ENCODE measurements at places on chromosomes 2 and 18. TPM values are rescaled to one million over a fixed set of nuclear protein-coding genes. Genes with fewer than 3 reads are reported as not detected.
A peak's percentile ranks its signal among the peaks of the same experiment; 100 is the strongest.

GRCh38 chr18:48678237-48679115, 139.6 kb downstream of the CTIF start:
- H3K4me3 ChIP-seq, result no peak overlapping the region
- H3K27ac ChIP-seq, result no peak overlapping the region
- no peak for DNase-seq
- no peaks in the 10 kb centered on the region for H3K4me1 ChIP-seq

DNA sequence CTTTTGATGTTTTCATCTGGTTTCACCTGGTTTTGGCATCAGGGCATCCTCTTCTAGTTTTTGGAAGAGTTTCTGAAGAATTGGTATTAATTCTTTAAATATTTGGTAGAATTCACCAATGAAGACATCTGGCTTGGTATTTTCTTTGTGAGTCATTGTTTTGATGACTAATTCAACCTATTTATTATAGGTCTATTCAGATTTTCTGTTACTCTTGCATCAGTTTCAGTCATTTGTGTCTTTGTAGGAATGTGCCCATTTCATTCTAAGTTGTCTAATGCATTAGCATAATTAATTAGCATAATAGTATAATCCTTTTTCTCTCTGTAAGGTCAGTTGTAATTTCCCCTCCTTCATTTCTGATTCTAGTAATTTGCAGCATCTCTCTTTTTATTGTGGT, 8.0 kb downstream of the GNLY start:
- H3K27me3 ChIP-seq, result no peaks in the 10 kb centered on the region
- no peaks in the 10 kb centered on the region for H3K36me3 ChIP-seq
- peaks cover 29% of the 10 kb centered on the region for H3K4me1 ChIP-seq
- peak overlapping the region; percentile 52 for H3K27ac ChIP-seq
- no peak for DNase-seq
- no peak overlapping the region for H3K4me3 ChIP-seq

DNA sequence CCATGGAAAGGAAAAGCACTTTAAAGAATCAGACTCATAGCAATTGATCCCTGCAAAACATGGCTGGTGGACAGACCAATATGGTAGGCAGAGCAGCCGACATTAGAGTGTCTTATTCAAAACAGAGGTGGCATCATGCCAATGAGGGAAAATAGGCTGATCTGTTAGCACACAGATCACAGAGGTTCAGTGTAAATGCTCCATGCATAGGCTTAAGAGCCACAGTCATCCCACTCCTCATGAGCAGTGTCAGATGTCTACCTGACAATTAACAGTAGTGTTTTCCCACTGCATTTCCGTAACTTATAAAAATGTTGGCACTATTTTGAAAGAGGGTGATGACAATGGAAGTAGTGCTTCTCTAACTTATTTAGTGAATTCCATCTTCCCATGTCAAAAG, 86.7 kb downstream of the SPATS2L start:
- H3K27me3 ChIP-seq, result no peaks in the 10 kb centered on the region
- H3K27ac ChIP-seq, result no peak overlapping the region
- H3K36me3 ChIP-seq, result no peaks in the 10 kb centered on the region
- H3K4me1 ChIP-seq, result no peaks in the 10 kb centered on the region

MFSD2B gene
- total RNA-seq, result not detected

GRCh38 chr2:230932556-230933511, 7.8 kb upstream of the GPR55 start:
- DNase-seq, result no peak
- no peaks in the 10 kb centered on the region for H3K27me3 ChIP-seq
- H3K4me1 ChIP-seq, result no peaks in the 10 kb centered on the region
- H3K4me3 ChIP-seq, result no peak overlapping the region
- no peaks in the 10 kb centered on the region for H3K36me3 ChIP-seq
- no peak overlapping the region for H3K27ac ChIP-seq

MYOM1 gene
- 0.46 TPM for total RNA-seq

DNA sequence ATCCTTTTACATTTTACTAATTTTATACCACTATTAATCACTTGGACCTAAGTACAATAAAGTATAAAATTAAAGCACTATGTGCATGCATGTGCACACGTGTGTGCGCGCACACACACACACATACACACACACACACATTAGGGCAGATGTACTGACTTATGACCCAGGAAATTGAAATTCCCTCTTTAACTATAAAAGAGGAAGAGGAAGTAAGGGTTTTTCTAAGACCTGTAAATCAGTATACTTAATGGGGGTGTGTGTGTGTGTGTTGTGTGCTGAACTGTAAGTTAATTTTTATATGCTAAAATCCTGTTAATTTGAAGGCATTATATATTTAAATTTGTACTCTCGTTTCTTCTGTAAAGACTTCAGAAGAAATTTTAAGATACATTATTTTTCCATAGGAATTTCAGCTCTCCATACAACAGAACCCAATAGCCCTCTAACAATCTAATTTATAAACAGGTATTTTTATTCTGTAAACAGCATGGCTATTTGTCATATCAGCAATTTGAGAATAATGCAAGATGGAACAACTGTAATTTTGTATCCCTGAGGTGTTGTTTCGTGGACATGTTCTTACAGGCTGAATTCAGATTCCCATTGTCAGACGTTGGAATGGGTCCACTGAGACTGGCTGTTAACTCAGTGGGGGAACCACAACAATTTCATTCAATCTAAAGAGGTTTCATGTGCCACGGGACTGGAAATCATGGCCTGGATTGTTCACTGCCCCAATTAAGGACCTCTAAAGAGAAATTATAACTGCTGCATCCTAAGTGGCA, 90.9 kb downstream of the PLA2R1 start:
- H3K36me3 ChIP-seq, result no peaks in the 10 kb centered on the region
- peaks cover 16% of the 10 kb centered on the region for H3K27me3 ChIP-seq
- no peak overlapping the region for H3K27ac ChIP-seq
- no peaks in the 10 kb centered on the region for H3K4me1 ChIP-seq
- no peak overlapping the region for H3K4me3 ChIP-seq

- H3K4me3 ChIP-seq, result no peak overlapping the region
- H3K36me3 ChIP-seq, result no peaks in the 10 kb centered on the region
- H3K27ac ChIP-seq, result no peak overlapping the region
- H3K27me3 ChIP-seq, result peaks cover 13% of the 10 kb centered on the region
Measured at GRCh38 chr2:206482123-206482522, 38.8 kb downstream of the ADAM23 start.

Data from A673 (cell line).